CD4-positive, alpha-beta T cell treated with Interferon gamma for 1 hour (primary cell): ENCODE measurements at places on chromosomes 6 and 20.

- no peak for DNase-seq
Observed at GRCh38 chr6:7237653-7238188, 75.3 kb downstream of the SSR1 start.

- DNase-seq: no peak
Observed at GRCh38 chr20:17427638-17428037, 103.5 kb downstream of the BFSP1 start.

DNA sequence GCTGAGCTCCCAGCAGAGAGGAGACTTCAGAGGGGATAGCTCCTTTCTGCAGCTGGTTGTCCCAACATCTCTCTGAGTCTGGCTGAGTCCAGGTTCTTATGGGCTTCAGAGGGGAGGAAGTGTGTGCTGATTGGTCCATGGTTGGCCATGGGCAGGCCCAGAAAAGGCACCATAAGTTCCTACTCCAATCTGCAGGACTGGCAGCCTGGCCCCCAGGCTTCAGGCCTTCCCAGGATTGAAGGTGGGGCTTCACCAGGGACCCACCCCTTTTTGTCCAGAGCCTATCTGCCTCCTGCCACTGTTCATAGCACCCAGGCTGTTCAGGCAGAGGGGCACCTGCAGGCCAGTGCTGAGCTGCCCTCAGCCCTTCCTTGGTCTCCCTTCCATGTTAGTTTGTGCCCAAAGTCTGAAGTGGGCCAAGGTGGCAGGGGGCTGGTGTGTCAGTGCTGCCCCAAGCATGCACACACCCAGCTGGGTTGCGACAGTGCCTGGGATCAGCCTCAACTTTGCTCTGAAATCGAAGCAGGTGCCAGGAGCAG is 21.6 kb upstream of the TOP1 start:
- DNase-seq: no peak

DNA sequence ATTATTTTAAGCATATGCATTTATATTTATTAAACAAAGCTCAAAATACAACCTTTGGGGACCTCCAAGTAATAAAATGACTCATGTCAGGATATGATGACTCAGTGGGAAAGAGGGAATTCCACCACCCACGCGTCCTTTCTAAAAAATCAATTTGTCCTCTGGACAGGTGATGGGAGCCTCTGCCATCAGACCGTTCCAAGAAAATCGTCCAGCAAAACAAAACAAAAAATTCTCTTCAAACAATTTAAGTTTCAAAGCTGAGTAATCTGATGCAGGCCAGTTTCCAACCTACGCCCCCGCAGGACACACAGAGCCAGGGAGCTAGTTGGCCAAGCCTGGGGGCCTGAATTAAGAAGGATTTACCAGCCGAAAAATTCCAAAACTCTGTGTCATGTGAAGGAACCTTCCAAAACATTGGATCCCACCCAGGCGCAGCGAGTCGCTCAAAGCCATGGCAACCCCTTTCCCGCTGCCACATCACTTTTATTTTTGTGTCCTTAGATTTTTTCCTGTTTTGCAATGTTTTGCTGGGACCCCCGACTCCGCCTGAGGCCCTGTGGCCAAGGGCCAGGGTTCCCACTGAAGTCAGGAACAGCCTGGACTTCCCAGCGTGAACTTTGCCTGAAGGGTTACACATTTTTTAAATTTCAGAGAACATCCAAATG is 95.3 kb downstream of the NFATC2 start:
- DNase-seq: no peak

GRCh38 chr6:156587751-156588301 is 189.4 kb upstream of the ARID1B start:
- DNase-seq: no peak

DNA sequence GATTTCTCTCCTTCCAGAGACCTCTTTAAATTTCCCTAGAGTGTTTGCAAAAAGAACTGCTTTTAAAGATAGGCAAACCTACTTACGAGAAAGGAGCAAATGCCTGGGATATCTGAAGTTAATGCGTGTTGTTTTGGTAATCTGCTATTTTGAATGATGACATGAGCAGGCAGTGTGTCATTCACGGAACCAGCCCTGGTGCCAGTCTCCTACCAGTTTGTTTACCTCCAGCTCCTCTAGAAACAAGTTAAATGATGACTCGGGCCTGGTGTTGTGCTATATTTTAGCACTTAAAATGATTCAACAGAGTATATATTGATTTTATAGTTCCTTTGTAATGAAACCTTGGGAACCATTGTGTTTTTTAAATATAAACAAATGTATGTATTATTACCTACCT is 41.1 kb upstream of the MAP3K4 start:
- DNase-seq: no peak

DNA sequence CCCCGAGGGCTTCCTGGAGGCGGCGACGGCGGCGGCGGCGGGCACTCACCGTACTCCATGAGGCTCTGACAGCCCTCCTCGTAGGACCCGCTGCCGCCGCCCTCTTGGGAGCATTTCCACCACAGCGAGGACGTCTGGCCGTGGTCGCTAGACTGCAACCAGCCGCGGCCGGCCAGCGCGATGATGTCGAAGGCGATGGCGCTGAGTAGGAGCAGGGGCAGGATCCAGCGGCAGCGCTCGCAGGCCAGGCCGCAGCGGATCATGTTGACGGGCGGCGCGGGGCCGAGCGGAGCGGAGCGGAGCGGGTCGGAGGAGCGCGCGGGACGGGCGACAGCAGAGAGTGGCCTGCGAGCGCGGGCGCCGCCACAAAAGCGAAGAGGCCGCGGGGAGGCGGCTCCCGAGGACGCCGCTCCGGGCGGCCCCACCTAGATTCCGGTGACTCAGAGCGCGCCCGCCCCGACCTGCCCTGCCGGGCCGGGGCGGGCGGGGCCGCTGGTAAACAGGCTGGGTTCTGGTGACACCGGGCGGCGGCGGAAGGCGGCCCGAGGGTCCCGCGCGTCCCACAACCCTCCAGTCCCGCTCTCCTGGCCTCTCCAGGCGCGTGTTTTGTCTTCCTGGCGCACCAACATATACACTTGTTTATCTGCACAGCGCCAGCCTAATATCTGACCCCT is at the start of gene PERP:
TSS of gene PERP (minus strand) at position 342 of the 674 bp plus-strand sequence. CDS start at position 263, 79 bp downstream.
- peak; percentile 56 for DNase-seq

- peak; percentile 25 for DNase-seq
Observed at GRCh38 chr6:160930547-160931377, 60.8 kb upstream of the MAP3K4 start.

- no peak for DNase-seq
Observed at GRCh38 chr6:119129148-119129967, 50.9 kb upstream of the FAM184A start.

GRCh38 chr20:55790178-55790577 is 215.1 kb downstream of the CBLN4 start:
- DNase-seq: no peak

DNA sequence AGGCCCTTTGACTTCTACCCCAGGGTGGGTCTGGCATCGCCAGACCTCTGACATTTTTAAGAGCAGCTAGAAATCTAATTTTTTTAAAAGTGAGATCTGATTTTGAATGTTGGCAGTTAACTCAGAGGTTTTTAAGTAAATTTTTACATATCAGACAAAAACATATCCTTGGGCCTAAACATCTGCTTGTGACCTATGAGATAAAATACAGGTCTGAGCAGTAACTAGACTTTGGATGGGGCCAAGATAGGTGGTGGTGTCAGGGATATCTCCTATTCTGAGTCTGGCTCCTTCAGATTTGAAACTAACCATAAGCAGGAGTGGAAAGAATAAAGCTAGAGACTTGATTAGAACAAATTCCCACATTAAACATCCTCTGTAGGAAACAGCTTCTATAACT is 17.6 kb downstream of the RALY start:
- no peak for DNase-seq

DNA sequence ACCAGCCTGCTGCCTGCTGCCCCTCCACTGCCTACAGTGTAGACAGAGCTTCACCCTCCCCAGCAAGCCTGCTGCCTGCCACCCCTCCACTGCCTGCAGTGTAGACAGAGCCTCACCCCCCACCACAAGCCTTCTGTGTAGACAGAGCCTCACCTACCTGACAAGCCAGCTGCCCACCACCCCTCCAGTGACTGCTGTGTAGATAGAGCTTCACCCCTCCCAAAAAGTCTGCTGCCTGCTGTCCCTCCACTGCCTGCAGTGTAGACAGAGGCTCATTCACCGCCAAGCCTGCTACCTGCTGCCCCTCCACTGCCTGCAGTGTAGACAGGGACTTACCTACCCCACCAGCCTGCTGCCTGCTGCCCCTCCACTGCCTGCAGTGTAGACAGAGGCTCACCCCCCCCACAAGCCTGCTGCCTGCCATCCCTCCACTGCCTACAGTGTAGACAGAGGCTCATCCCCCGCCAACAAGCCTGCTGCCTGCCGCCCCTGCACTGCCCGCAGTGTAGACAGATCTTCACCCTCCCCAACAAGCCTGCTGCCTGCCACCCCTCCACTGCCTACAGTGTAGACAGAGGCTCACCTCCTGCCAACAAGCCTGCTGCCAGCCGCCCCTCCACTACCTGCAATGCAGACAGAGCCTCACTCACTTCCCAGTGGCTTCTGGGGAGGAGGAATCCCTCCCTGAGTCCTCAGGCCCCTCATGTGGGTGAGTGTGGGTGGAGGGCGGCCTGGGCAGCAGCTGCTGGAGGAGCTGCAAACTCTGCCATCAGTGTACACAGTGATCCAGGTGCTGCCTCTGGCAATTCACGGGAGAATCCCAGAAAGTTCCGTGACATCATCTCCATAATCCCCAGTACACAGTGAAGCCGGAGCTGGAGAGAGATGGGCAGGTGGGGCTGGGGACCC is 140.9 kb downstream of the DLL1 start:
- DNase-seq: no peak

DNA sequence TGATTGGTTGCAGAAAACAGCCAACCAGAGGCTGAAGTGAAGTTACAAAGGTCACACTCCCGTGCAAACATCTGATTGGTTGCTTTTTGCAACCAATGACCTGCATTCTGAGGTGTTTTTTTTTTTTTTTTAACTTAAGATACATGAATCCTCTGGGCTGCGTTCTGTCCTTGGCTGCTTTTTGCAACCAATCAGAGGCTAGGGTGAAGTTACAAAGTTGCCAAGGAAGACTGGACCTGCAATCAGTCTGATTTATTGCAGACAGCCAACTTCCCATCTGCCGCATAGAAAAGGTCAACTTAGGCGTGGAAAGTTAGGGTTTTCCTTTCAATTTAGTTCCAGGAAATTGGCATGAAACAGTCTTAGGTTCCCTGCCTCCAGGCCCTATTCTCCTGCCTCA is 292.9 kb downstream of the PLCB1 start:
- DNase-seq: no peak

GRCh38 chr6:130115036-130115435 is 96.7 kb downstream of the L3MBTL3 start:
- DNase-seq: no peak

- DNase-seq: no peak
Observed at GRCh38 chr6:46098678-46099077, 31.1 kb upstream of the ENPP4 start.

- DNase-seq: no peak
Observed at GRCh38 chr6:80636689-80637088, 530.2 kb downstream of the BCKDHB start.

DNA sequence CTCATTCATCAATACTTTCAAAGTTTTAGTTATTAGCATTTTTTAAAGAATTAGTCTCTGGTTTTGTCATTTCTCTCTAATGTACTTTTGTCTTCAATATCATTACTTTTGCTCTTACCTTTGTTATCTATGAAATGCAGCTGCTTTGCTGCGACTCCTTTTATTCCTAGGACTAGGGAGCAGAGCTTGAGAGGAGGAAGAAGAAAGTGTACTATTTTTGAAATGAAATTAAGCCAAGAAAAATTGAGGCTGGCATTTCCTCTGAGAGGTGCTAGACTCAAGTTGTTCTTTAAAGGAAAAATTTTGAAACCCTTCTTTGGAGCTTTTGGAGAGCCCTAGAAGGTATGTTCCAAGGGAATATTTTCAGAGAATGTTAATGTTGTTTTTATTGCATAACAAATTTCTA is 48.3 kb upstream of the MRAP2 start:
- DNase-seq: no peak

DNA sequence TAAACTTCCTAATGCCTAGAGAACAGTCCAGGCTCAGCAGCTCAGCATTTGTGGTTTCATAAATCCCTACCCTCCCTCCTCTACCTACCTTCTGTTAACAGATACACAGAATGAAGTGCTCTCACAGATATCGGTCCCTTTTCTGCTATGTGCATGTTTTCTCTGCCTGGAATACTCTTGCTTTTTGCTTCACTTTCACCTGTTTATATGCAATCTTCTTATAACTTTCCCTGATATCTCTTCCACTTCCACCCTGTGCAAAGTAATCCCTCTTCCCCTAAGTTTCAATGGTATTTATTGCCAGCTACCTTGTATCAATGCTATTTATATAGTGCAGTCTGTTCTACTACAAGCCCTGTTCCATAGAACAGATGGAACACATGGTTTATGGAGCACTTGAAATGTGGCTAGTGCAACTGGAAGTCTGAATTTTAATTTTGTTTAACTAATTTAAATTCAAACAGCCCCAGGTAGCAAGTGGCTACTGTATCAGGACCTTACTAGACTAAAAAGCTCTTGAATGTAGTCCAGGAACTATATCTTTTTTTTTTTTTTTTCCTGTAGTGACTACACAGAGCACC is 3.1 kb upstream of the TAB2 start:
- DNase-seq: no peak

DNA sequence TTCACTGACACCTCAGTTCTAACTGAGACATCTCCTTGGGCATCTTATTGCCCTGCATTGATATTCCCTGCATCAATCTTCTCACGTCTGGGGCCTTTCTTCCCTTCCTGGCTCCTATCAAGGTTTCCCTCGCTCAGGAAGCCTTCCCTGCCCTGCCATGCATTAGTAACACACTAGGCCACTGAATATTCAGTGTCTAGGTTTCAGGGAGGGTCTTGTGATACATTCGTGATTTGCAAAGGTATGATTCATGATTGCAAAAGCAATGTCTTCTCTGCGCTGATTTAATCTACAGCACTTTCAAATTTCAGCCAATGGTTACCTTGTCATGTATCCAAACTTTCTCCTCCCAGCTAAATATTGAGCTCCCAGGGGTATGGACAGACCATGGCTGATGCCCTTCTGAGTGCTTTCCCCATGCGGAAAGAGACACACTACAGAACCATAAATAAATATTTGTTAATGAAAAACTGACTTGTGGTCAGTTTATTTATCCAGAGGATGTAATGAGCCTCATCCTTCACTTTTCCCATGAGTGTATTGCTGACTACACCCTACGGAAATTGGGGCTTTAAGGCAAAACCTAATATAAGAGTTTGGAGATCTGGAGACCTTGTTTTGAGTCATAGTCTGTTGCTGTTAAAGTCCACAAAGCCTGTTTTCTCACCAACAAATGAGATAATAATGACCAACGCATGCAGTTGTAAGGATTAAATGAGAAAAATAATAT is 21.6 kb upstream of the PCSK2 start:
- DNase-seq: no peak

DNA sequence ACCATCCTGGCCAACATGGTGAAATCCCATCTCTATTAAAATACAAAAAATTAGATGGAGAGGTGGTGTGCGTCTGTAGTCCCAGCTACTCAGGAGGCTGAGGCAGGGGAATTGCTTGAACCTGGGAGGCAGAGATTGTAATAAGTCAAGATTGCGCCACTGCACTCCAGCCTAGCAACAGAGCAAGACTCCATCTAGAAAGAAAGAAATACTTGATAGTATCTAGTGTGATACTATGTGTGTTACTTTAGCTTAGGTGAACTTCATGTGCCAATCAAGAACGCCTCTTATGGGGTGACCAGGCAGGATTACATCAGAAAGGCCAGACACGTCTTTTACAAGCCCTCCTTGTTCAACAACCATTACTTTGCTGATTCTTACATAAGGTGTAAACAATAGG is 107.1 kb downstream of the TMEM170B start:
- no peak for DNase-seq

GRCh38 chr6:168301648-168302398 is 17.8 kb downstream of the DACT2 start:
- no peak for DNase-seq

GRCh38 chr20:17699931-17700351 is at the start of gene BANF2:
TSS of gene BANF2 (plus strand) at chr20:17699966. CDS start at chr20:17725026, 25,060 bp downstream.
- DNase-seq: no peak

- no peak for DNase-seq
Observed at GRCh38 chr6:98634569-98634968, 199.8 kb upstream of the POU3F2 start.
